HCT116 (cell line): ENCODE measurements at places on chromosomes 13 and 19. TPM values are rescaled to one million over a fixed set of nuclear protein-coding genes. Genes with fewer than 3 reads are reported as not detected.
A peak's percentile ranks its signal among the peaks of the same experiment; 100 is the strongest.

IL12RB1 gene
- not detected for total RNA-seq

- no peak overlapping the region for H3K4me3 ChIP-seq
- H3K36me3 ChIP-seq: no peaks in the 10 kb centered on the region
- DNase-seq: no peak
- H3K27me3 ChIP-seq: no peaks in the 10 kb centered on the region
- H3K27ac ChIP-seq: peak overlapping the region; percentile 36
- peaks cover 23% of the 10 kb centered on the region; the same call in 1 of the 2 replicates for H3K4me1 ChIP-seq
Observed at GRCh38 chr19:48780631-48781391, 25.5 kb downstream of the FGF21 start.

KLK12 gene
- total RNA-seq: not detected

DNA sequence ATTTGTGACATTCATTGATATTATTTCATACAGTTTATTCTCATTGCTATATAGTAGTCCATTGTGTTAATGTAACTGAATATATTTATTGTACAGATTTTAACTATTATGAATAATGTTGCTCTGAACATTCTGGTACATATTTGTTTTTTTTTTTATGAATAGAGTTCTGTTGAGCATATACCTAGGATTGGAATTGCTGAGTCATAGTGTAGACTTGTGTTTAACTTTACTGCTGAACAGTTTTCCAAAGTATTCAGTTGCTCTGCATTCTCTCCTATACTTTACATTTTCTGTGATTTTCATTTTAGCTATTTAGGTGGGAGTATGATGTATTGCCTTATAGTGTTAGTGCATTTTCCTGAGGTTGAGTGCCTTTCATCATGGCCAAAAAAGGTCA is 97.5 kb downstream of the MAB21L1 start:
- H3K27me3 ChIP-seq: no peaks in the 10 kb centered on the region
- DNase-seq: no peak
- no peak overlapping the region for H3K4me3 ChIP-seq
- H3K36me3 ChIP-seq: no peaks in the 10 kb centered on the region

GRCh38 chr13:72864142-72865011 is 82.4 kb downstream of the PIBF1 start:
- no peak overlapping the region for H3K4me3 ChIP-seq
- no peaks in the 10 kb centered on the region for H3K36me3 ChIP-seq
- no peak for DNase-seq
- H3K27ac ChIP-seq: no peak overlapping the region

DNA sequence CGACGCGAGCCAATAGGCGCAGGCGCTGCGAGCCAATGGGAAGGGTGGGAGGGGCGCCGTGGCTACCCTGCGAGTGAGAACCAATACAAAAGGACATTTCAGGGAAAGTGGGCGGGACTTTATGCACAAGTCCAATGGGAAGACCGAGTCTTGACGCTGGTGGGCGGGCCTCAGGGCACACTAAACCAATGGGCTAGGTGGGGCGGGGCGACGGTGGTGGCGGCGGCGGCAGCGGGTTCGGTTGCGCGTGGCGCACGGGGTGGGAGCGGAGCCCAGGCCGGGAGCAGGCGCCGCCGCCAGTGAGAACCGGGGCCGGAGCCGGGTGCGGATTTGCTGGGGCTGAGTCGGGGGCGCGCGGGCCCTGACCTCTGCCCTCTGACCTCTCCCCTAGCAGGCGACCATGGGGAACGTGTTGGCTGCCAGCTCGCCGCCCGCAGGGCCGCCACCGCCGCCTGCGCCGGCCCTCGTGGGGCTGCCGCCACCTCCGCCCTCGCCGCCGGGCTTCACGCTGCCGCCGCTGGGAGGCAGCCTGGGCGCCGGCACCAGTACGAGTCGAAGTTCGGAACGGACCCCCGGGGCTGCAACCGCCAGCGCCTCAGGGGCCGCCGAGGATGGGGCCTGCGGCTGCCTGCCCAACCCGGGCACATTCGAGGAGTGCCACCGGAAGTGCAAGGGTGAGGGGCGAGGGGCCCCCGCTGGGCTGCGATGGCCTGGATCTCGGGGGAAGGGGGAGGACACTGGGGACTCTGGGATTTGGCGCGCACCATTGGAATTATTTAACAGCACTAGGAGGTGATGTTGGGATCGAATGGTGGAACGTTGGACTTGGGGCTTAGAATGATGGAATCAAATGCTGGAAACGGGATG is at the start of gene TOMM40:
Gene TOMM40, plus strand, starts transcription at position 239 of the 867 bp plus-strand sequence. Its CDS starts 162 bp downstream, at position 401.
- H3K36me3 ChIP-seq: peaks cover 45% of the 10 kb centered on the region
- no peaks in the 10 kb centered on the region for H3K27me3 ChIP-seq
- peaks cover 20% of the 10 kb centered on the region for H3K4me1 ChIP-seq
- no peak for DNase-seq
- peak within 1 kb of the TSS; percentile 99 for H3K4me3 ChIP-seq

SLC10A2 gene
- total RNA-seq: not detected

DNA sequence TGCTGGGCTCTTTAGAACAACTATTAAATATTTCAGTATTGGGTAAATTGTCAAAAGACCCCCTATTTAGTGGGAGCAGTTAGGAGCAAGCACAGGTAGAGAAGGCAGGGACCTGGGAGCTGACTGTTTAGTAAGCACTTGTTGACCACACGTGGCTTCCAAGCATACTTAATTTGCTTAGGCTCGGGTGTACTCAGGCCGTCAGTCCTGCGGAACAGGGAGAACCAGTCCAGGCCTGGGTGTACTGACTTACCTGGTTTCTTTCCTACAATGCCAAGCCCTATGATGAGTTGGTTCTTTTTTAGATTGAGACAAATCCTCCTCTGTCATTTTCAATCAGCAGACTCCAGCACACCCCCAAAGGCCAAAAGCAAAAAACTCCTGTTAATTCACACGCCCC is 90.0 kb downstream of the WDFY2 start:
- H3K36me3 ChIP-seq: no peaks in the 10 kb centered on the region
- H3K27ac ChIP-seq: no peak overlapping the region
- H3K4me3 ChIP-seq: no peak overlapping the region
- no peaks in the 10 kb centered on the region; the same call in 1 of the 2 replicates for H3K4me1 ChIP-seq
- DNase-seq: peak; percentile 12

TSPAN16 gene
- total RNA-seq: not detected

C19orf67 gene
- total RNA-seq: not detected

DNA sequence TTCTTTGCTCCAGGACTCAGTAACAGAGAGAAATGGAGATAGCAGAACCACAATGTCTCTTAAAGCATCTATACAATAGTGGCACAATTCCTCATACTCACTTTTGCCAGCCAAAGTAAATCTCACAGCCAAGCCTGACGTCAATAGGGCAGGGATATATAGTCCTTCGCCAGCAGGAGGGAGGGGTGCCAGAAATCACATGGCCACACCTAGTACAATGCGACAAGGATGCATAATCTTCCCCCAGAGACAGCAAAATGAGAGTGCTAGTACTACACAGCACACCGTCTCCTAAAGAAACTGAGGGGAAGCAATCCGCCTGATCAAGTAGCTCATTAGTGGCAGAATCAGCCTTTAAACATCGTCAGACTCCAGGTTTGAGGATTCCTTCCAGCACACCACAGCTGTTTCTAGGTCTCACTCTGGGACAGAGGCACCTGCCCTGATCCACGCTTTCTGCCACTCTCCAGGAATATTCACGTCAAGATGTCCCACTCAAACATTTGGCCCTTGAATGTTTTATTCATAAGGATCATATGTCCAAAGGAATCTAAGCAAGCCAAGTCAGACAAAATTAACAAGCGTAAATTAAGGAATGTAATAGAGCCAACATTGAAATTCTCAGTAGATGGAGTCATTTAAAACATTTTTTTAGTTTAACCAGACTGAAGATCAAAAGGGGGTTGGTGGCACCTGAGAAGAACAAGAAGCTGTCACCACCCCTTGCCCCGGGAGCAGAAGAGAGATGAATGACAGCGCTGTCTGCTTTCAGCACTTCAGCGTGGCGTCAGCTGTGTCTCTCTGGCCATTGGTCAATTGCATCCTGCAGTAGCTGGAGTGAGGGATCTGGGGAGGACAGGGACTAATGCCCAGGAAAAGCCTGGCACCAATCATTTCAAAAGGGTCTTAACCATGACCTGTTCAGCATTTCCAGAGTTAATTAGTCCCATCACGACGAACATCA is 63.5 kb upstream of the SERP2 start:
- no peak overlapping the region for H3K27ac ChIP-seq
- H3K4me3 ChIP-seq: no peak overlapping the region
- peaks cover 74% of the 10 kb centered on the region for H3K4me1 ChIP-seq
- H3K27me3 ChIP-seq: no peaks in the 10 kb centered on the region
- no peaks in the 10 kb centered on the region for H3K36me3 ChIP-seq
- DNase-seq: no peak

DNA sequence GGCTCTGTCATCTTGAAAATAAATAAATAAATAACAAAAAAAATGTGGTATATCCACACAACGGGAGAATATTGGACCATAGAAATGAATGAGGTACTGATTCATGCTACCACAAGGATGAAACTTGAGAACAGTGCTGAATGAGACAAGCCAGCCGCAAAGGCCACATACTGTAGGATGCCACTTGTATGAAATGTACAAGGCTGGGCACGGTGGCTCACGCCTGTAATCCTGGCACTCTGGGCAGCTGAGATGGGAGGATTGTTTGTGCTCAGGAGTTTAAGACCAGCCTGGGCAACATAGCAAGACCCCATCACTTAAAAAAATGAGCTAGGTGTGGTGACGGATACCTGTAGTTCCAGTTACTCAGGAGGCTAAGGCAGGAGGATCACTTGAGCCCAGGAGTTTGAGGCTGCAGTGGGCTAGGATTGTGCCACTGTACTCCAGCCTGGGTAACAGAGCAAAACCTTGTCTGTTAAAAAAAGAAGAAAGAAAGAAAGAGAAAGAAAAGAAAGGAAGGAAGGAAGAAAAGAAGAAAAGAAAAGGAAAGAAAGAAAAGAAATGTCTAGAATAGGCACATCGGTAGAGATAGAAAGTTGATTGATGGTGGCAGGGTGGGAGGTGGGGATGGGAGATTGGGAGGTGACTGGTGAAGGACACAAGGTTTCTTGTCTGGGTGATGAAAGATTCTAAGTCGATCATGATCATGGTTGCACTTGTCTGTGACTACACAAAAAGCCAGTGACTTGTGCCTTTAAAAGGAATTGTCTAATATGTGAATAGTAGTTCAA is 20.3 kb downstream of the HPN start:
- no peak for DNase-seq
- no peak overlapping the region for H3K27ac ChIP-seq
- H3K4me3 ChIP-seq: no peak overlapping the region
- H3K27me3 ChIP-seq: no peaks in the 10 kb centered on the region

NLRP5 gene
- total RNA-seq: 0.30 TPM

SIGLECL1 gene
- total RNA-seq: not detected

GRCh38 chr13:70908795-70909194 is 800.5 kb upstream of the KLHL1 start:
- no peaks in the 10 kb centered on the region for H3K36me3 ChIP-seq
- no peak for DNase-seq
- no peak overlapping the region for H3K27ac ChIP-seq
- H3K27me3 ChIP-seq: no peaks in the 10 kb centered on the region
- no peaks in the 10 kb centered on the region for H3K4me1 ChIP-seq

- no peaks in the 10 kb centered on the region for H3K36me3 ChIP-seq
- no peaks in the 10 kb centered on the region for H3K4me1 ChIP-seq
Observed at GRCh38 chr13:44151474-44151873, 222.2 kb upstream of the SERP2 start.

SIAH3 gene
- total RNA-seq: not detected

DNA sequence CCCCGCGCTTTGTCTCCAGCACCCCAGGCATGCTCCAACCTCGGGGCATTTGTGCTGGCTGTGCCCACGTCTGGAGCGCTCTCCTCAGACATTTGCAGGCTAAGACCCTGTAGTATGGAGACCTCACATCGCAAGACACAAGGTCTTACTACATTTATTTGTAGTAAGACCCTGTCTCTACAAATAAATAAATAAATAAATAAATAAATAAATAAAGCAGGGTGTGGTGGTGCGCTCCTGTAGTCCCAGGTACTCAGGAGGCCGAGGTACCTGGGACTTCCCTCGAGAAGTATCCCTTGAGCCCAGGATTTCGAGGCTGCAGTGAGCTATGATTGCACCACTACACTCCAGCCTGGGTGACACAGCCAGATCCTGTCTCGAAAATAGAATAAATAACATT is 4.6 kb downstream of the NXNL1 start:
- no peaks in the 10 kb centered on the region for H3K27me3 ChIP-seq
- no peak overlapping the region for H3K4me3 ChIP-seq
- H3K36me3 ChIP-seq: no peaks in the 10 kb centered on the region
- no peak for DNase-seq
- peaks cover 11% of the 10 kb centered on the region for H3K4me1 ChIP-seq
- no peak overlapping the region for H3K27ac ChIP-seq

ZNF534 gene
- total RNA-seq: not detected

SHD gene
- total RNA-seq: 2.0 TPM

GRCh38 chr13:20460761-20461160 is 64.9 kb downstream of the CRYL1 start:
- no peaks in the 10 kb centered on the region for H3K36me3 ChIP-seq
- H3K4me1 ChIP-seq: peaks cover 22% of the 10 kb centered on the region
- DNase-seq: no peak

SIGLEC14 gene
- not detected for total RNA-seq

DNA sequence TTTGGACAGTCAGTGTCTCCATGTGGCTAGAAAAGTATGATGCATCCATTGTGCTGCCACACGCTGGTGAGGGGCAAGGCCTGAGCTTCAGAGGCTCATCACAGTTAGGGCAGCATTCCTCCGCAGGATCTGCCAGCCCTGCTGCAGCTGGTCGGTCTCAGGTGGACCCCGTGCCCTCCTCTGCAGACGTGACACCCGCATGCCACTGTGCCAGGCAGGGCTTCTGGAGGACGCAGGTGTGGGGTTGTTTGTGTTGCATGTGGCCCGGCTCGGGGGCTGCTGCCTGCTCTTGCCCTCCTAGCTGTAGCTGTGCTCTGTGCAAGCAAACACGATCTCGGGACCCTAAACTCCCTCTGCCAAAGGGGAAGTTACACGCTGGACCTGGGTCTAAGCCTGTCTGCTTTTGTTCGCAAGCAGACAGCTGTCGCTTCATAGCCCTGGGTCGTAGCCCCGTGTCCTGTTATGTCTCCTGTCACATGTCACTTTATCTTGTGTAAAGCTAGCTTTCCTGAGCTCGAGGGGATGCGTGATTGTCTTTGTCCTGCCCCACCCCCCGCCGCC is 45.3 kb downstream of the SLC7A9 start:
- no peaks in the 10 kb centered on the region for H3K36me3 ChIP-seq
- no peaks in the 10 kb centered on the region for H3K27me3 ChIP-seq
- no peak overlapping the region for H3K27ac ChIP-seq
- no peak for DNase-seq
- no peaks in the 10 kb centered on the region for H3K4me1 ChIP-seq
- no peak overlapping the region for H3K4me3 ChIP-seq

PEPD gene
- total RNA-seq: 40.5 TPM

DNA sequence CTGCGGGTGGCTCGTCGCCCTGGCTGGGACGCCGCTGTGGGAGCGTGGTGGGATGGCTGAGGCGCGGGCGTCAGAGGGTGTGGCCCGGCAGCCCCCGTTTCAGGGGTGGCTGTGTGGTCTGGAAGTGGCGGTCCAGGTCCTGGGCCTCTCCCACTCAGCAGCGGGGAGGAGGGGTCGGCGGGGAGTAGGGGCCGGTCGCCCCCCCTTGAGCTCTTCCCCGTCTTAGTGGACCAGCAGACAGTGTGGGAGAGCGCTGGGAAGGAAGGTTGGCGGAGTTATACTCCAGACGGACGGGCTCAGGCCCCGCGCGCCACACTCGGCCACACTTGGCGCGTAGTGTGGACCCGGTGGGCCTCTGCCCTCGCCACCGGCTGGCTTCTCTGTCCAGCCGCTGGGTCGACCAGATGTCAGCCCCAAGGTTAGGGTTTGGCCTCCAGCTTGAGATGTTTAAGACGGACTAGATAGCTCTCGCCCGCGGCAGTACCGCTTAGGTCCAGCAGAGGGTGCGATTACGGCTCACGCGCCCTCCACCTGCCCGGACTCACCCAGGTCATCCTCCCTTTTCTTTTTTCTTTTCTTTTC is 21.7 kb upstream of the ZNF429 start:
- H3K27ac ChIP-seq: no peak overlapping the region
- H3K4me1 ChIP-seq: no peaks in the 10 kb centered on the region
- no peaks in the 10 kb centered on the region for H3K27me3 ChIP-seq
- no peak overlapping the region for H3K4me3 ChIP-seq
- no peak for DNase-seq
- H3K36me3 ChIP-seq: no peaks in the 10 kb centered on the region
